ENCODE measurements at places on chromosomes 6 and 20.

DNA sequence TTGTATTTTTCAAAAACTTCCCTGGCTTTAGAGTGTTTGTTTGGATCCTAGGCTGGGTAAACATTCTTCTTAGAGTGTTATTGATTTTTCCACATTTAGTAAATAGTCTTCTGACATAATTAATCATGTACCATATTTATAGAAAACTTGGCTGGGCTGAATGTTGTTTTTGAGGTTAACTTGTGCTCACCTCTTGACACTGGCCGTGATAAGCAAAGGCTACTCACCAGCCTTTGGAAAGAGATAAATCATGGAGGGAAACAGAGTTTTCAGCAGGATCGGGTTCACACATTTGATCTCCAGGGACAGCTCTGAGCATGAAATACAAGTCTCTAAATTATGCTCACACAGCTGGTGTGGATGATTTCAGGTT lies 6.2 kb upstream of the CD93 start:
- no peak for DNase-seq

DNA sequence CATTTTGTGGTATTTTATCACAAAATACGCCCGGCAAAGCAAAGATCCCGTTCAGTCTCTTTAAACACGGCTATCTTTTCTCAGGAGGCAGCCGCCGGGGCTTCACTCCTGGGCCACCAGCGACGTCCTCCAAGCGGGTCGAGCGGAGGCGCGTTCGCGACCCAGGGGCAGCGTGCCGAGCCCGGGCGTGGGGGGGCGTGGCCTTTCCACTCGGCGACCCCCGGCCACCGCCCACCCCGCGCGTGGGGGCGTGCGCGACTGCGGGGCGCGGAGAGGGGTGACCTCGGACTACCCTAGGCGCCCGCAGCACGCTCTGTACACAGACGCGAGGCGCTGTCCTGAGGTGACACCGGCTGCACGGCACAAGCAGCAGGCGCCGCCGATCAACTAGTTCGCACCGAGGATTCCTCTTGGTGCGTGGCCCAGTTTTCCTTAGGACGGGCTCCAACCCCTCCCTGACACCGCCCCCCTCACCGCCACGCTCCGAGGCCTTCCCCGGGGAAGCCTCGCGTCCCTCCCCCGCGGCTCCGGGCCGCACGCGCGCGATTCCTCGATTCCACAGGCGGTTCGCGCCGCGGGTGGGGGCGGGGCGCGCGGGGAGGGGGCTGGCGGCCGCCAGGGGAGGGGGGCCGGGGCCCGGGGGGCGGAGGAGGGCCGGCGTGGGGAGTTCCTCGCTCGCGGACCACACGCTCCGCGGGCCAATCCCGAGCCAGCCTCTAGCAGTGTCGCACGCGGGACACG lies 1.1 kb upstream of the JARID2 start:
- DNase-seq, result no peak

GRCh38 chr6:99613705-99614429 lies 7.2 kb downstream of the PRDM13 start:
- DNase-seq, result no peak

GRCh38 chr6:12138936-12139335 lies 126.8 kb downstream of the HIVEP1 start:
- DNase-seq, result no peak

DNA sequence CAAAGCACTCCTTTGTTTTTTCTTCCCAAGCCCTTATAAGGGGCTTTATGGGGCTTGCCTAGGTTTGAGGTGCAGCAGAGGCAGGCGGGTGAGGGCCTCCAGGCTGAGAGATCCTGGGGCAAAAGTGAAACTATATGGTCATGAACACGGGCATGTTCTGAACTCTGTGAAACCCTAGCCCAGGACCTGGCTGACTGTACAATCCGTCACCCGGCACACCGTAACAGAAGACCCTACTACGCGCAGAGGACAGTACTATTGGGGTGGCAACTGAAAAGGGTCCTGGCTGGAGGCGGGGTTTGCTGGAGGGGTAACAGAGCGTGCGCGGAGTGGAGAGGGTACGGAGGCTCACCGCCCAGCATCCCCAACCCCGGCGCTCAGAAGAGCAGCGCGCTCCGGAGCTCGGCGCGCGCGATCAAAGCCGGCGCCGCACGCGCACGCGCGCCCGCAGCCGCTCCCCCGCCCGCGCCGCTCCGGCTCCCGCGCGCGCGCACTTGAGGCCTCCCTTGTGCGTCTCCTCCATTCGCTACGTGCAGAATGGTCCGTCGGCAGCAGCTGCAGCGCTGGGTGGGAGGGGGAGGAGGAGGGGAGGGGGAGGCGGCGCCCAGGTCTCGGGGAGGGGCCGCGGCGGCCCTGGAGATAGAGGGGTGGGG lies 54.2 kb downstream of the MRPL14 start:
- no peak for DNase-seq

DNA sequence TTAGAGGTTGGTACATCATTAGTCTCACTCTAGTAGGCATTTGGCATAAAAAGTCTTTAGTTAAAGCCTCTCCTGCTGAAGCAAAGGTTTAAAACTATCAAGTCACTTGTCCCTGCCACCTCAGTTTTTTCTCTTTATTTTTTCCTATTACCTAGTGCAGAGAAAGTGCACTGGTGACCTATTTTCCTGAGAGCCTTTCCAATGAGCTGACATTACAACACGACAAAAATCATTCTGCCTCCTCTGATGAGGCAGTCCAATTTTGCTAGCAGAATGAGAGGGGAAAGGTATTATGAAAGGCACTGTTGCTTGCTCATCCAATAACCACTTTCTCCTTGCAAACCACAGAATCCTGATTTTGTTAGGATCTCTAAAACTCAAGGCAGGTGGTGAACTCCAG lies 73.3 kb upstream of the SGK1 start:
- DNase-seq, result no peak

GRCh38 chr20:37314099-37314498 lies 24.6 kb downstream of the MANBAL start:
- no peak for DNase-seq

DNA sequence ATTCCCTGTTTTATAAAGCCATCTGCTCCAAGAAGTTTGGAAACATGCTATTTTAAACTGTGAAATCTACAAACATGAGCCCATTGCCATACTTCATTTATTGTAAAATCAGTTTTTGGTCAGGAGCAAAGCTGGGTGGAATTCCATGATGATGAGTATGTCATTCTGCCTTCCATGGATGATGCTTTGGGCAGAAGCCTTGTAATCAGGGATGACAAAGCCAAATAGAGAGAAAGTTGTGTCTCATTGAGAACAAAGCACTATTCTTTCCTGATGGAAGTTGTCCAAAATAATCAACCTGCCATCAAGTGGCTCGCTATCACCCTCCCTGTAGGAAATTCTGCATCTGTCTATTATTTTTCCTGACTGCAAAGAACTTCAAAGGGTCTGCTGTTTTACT lies 313.0 kb upstream of the DEFB112 start:
- no peak for DNase-seq

DNA sequence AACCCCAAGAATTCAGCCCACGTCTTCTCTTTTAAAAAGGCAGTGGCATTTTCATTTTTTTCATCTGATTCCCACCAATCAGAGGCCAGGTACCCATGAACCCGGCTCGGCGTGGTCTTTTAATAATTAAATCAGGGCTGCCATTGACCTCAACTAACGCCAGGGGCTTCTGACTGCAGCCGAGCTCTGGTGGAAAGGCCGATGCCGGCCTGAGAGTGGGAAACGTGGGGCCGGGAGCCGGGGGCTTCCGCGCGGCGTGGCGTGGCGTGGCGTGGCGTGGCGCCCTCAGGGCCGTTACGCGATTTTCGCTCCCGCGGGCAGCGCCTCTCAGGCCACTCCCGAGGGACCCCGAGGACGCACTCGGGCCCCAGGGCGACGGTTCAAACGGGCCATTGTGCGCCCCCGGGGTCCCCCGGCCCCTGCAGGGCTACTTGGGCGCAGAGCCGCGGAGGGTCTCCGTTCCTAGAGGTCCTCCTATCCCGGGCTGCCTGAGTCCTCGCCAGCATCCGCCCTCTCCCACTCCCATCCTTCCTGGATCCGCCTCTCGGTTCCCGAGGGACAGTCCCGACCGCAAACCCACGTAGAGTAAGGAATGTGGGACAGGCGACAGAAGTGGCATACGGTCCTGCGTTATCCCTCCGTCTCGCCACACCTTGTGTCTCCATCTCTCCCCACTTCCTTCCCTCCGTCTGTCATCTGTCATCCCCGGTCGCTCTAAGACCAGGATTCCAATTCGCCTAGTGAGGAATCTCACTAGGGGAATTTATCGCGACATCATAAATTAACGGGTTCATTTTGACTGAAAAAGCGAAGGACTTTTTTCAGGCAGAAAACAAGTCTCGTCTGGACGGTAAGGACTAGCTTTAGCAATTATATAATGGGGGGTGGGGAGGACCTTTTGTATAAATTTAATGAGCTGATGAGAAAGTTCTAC lies 876 bp upstream of the TBPL1 start:
- peak; percentile 32 for DNase-seq

- DNase-seq, result no peak
Measured at GRCh38 chr6:90271831-90272230, 24.8 kb downstream of the BACH2 start.

GRCh38 chr6:804771-805170 lies 111.8 kb upstream of the EXOC2 start:
- DNase-seq, result no peak

- DNase-seq, result peak; percentile 80
Measured at GRCh38 chr20:36847009-36847709, 28.8 kb upstream of the TLDC2 start.

- no peak for DNase-seq
Measured at GRCh38 chr20:22535483-22535882, 48.9 kb downstream of the FOXA2 start.

Measured in substantia nigra (tissue), 51 donors.